ENCODE measurements at places on chromosomes 1 and 21. TPM values are rescaled to one million over a fixed set of nuclear protein-coding genes. Genes with fewer than 3 reads are reported as not detected.

- H3K27ac ChIP-seq, result no peak overlapping the region
- H3K36me3 ChIP-seq, result peaks cover 9% of the 10 kb centered on the region
- H3K27me3 ChIP-seq, result peaks cover 30% of the 10 kb centered on the region
- H3K4me3 ChIP-seq, result no peak overlapping the region
Measured at GRCh38 chr1:112708002-112708448, 1.1 kb upstream of the RHOC start.

DNA sequence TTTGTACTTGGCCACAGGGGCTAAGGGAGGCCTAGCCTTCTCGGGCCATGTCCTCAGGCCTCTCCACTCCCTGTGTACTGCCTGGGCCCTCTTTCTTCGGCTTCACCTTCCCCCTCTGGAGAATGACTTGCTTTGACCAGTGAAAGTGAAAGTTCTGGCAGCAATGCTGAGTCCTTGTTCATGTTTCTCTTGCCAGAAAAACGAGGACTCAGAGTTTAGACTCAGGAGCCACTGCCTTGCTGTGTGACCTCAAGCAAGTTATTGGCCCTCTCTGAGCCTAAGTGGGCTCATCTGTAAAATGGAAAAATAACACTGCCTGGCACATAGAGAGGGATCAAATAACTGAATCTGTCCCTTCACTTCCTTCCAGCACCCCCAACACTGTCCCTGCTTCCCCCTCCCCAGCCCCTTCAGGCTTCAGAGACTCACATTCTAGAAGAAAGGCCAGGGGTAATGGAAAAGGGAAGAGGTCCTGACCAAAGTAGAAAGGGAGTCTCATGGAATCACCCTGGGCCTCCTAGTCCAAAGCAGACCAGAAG, 1.5 kb downstream of the C1QA start:
- no peaks in the 10 kb centered on the region for H3K36me3 ChIP-seq
- no peak overlapping the region for H3K4me3 ChIP-seq
- peaks cover 22% of the 10 kb centered on the region for H3K4me1 ChIP-seq
- H3K27ac ChIP-seq, result no peak overlapping the region

GRCh38 chr1:38814444-38814983, 45.1 kb downstream of the RRAGC start:
- no peak overlapping the region for H3K4me3 ChIP-seq
- no peak for DNase-seq
- no peak overlapping the region for H3K27ac ChIP-seq
- H3K4me1 ChIP-seq, result peaks cover 13% of the 10 kb centered on the region
- H3K27me3 ChIP-seq, result peaks cover 66% of the 10 kb centered on the region

DNA sequence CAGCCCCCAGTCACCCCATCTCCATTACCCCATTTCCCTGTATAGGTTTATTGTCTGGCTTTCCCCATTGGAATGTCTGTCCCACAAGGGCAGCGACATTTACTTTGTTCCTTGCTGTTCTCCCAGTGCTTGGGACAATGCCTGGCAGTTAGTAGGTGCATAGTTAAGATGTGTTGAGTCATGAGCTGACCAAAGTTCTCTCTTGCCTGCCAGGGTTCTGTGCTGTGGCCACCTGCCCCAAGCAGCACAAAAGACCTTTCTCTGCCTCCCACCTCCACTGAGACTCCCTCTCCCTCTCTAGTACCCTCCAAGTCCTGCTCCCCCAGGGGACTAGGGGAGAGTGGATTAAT, 40.0 kb downstream of the TMCO4 start:
- DNase-seq, result no peak
- peaks cover 12% of the 10 kb centered on the region for H3K27me3 ChIP-seq
- H3K36me3 ChIP-seq, result no peaks in the 10 kb centered on the region
- no peaks in the 10 kb centered on the region for H3K4me1 ChIP-seq

- no peak overlapping the region for H3K4me3 ChIP-seq
- no peaks in the 10 kb centered on the region for H3K27me3 ChIP-seq
- peaks cover 4% of the 10 kb centered on the region for H3K4me1 ChIP-seq
- no peaks in the 10 kb centered on the region for H3K36me3 ChIP-seq
- H3K27ac ChIP-seq, result no peak overlapping the region
Measured at GRCh38 chr1:79688932-79689331, 682.4 kb upstream of the ADGRL4 start.

DNA sequence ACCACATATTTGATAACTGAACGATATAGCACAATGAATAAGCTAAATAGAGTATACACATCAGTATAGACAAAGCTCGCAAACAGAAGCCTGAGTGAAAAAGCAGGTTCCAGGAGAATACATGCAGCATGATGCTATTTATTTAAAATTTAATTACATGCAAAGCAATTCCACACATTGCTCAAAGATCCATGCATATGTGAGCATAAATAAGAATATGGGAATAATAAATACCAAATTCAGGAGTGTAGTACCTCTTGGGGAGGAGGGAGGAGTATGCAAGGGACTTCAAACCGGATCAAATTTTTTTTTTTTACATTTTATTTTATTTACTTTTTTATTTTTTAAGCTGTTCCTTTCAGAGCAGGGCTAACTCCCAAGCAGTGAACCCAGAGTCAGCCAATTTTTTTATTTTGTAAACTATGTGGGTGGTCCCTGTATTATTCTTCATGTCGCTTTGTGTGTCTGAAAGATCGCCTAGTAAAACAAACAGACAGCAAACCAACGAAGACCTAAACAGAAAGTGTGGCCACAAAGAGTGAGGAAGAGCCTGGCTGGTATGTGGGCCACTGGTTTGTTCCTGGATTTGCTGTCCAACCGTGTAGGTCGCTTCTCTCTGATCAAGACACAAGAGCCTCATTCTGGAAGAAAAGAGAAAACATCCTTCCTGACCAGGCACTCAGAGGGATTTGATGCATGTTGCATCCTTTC, 4.2 kb upstream of the SHISAL2A start:
- no peak overlapping the region for H3K27ac ChIP-seq
- DNase-seq, result peak; percentile 26
- peaks cover 19% of the 10 kb centered on the region for H3K4me1 ChIP-seq
- H3K36me3 ChIP-seq, result no peaks in the 10 kb centered on the region

DNA sequence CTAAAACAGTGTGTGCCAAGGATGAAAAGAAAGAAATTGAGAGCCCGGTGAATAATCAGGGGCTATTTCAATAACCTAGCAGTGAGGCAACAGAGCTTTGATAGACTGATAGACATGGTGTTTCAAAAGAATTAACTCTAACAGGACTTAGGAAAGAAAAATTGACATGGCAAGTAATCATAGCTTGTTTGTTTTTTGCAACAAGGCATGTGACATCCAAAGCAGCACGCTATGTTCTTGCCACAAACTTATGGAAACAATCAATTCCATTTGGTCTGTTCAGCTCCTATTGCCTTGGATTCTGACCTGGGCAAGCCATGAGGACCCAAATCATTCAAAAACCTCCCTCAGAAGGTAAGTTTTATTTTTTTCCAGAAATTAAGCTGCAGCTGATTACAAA, 608.5 kb downstream of the SMYD3 start:
- no peak for DNase-seq
- H3K27ac ChIP-seq, result no peak overlapping the region
- no peaks in the 10 kb centered on the region for H3K36me3 ChIP-seq
- H3K4me3 ChIP-seq, result no peak overlapping the region
- H3K27me3 ChIP-seq, result no peaks in the 10 kb centered on the region

DNA sequence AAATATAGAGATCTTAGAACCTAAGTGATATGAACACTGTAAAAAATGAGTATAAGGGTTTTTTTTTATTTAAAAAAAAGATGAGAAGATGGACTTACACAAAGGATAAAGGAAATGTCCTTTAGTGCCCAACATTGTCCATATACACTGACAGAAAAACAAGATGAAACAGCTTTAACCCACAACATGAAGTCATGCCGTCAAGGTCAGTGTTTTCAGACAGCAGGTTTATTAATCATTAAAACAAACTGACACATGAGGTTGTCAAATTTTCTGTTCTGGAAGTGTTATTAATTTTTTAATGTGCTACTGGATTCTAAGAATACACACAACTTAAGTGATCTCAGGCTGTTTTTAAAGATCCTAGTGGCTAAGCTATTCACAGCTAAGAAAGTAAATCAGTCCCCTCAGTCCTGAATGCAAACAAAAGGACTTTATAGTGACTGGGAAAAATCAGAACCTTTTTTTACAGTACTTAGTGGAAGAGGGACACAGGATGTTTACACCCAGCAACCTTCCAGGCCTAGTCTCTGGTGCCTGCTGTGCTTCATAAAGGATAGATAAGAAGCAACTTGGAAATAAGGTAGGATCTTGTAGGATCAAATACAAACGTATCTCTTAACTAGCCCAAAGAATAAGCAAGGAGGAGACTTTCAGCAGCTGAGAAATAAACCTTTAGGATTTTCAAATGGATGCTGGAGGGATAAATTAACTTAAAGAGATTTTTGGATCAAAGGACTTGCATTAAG, 21.9 kb upstream of the PKN2 start:
- no peaks in the 10 kb centered on the region for H3K27me3 ChIP-seq
- H3K27ac ChIP-seq, result no peak overlapping the region
- H3K36me3 ChIP-seq, result no peaks in the 10 kb centered on the region
- H3K4me1 ChIP-seq, result no peaks in the 10 kb centered on the region
- H3K4me3 ChIP-seq, result no peak overlapping the region

- H3K4me1 ChIP-seq, result peaks cover 23% of the 10 kb centered on the region
- no peaks in the 10 kb centered on the region for H3K27me3 ChIP-seq
- H3K27ac ChIP-seq, result no peak overlapping the region
- H3K4me3 ChIP-seq, result no peak overlapping the region
Measured at GRCh38 chr1:41874151-41874719, 44.5 kb downstream of the HIVEP3 start.

GRCh38 chr21:14591882-14592281, 45.8 kb upstream of the SAMSN1 start:
- no peak overlapping the region for H3K27ac ChIP-seq
- no peaks in the 10 kb centered on the region for H3K36me3 ChIP-seq
- DNase-seq, result peak; percentile 54
- H3K27me3 ChIP-seq, result no peaks in the 10 kb centered on the region
- H3K4me1 ChIP-seq, result peaks cover 3% of the 10 kb centered on the region

DNA sequence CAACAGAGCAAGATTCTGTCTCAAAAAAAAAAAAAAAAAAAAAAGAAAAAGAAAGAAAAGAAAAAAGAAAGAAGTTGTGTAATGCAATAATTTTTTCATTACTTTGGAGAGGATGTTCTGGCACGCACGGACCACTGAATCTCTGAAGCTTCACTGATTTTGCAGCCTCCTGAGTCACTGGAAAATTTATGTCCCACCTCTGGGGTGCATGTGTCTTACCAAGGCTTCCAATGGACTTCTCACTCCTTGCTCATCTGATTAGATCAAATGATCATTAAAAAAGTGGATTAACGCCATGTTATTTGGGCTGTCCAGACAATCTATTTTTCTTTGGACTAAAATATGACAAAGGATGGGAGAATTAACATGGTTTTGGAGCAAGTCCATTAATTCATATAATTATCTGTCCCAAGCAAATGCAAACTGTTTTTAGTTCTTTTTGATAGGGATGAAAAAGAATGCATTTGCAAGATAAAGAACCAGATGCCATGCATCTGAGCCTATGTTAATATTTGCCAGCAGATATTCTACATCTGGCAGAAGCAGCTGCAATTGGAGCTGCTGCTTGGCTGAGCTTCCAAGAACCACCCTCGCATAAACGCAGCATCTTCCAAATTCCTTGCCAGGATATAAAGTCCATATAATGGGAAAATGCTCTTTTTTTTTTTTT, 10.1 kb upstream of the MAP1LC3C start:
- DNase-seq, result peak; percentile 82
- H3K4me1 ChIP-seq, result peaks cover 12% of the 10 kb centered on the region
- no peak overlapping the region for H3K4me3 ChIP-seq
- H3K27ac ChIP-seq, result no peak overlapping the region

- no peaks in the 10 kb centered on the region for H3K36me3 ChIP-seq
- H3K27ac ChIP-seq, result peak overlapping the region; percentile 85
- DNase-seq, result no peak
- peaks cover 5% of the 10 kb centered on the region for H3K27me3 ChIP-seq
- peak overlapping the region; percentile 95 for H3K4me3 ChIP-seq
Measured at GRCh38 chr1:247077876-247078257, 744 bp downstream of the ZNF670 start.

GRCh38 chr1:112934577-112934976, 21.4 kb downstream of the SLC16A1 start:
- no peaks in the 10 kb centered on the region for H3K27me3 ChIP-seq
- H3K27ac ChIP-seq, result no peak overlapping the region
- H3K36me3 ChIP-seq, result no peaks in the 10 kb centered on the region
- H3K4me3 ChIP-seq, result no peak overlapping the region
- H3K4me1 ChIP-seq, result no peaks in the 10 kb centered on the region
- peak; percentile 60 for DNase-seq

GRCh38 chr1:143720087-143721023, 251.4 kb downstream of the FAM72C start:
- no peak for DNase-seq
- no peak overlapping the region for H3K27ac ChIP-seq
- H3K4me1 ChIP-seq, result no peaks in the 10 kb centered on the region
- no peak overlapping the region for H3K4me3 ChIP-seq
- H3K27me3 ChIP-seq, result peaks cover 8% of the 10 kb centered on the region

DNA sequence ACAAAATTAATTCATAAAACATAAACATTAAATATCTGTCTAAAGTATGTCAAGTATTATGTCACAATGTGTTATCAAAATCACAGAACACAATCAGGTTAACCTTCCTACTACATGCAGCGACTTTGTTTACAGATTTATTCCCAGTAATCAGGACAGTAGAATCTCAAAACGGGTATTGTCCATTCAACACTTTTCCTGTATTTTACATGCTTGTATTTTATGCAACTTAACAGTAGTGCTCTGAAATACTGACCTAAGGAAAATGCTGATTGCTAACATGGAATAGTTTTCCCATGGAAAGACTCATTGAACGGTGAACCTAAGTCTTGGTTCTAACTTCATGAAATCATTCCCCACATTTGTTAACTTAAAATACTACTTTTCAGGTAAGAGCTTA, 2.3 kb downstream of the SERBP1 start:
- DNase-seq, result no peak
- peaks cover 3% of the 10 kb centered on the region for H3K4me1 ChIP-seq
- H3K27me3 ChIP-seq, result peaks cover 2% of the 10 kb centered on the region
- no peak overlapping the region for H3K27ac ChIP-seq
- peaks cover 16% of the 10 kb centered on the region for H3K36me3 ChIP-seq
- H3K4me3 ChIP-seq, result peak overlapping the region; percentile 94

- no peaks in the 10 kb centered on the region for H3K36me3 ChIP-seq
- H3K4me1 ChIP-seq, result no peaks in the 10 kb centered on the region
- H3K27me3 ChIP-seq, result no peaks in the 10 kb centered on the region
- H3K4me3 ChIP-seq, result no peak overlapping the region
Measured at GRCh38 chr21:35922618-35923017, 137.7 kb downstream of the SETD4 start.

GRCh38 chr1:206049293-206049692, 3.7 kb upstream of the RHEX start:
- H3K27ac ChIP-seq, result no peak overlapping the region
- no peaks in the 10 kb centered on the region for H3K36me3 ChIP-seq
- peaks cover 3% of the 10 kb centered on the region for H3K27me3 ChIP-seq
- DNase-seq, result no peak
- no peaks in the 10 kb centered on the region for H3K4me1 ChIP-seq

- H3K4me1 ChIP-seq, result peaks cover 3% of the 10 kb centered on the region
- H3K27ac ChIP-seq, result no peak overlapping the region
- H3K4me3 ChIP-seq, result no peak overlapping the region
- no peaks in the 10 kb centered on the region for H3K27me3 ChIP-seq
Measured at GRCh38 chr1:71831646-71832045, 450.7 kb downstream of the NEGR1 start.

RNF115 gene
- polyA plus RNA-seq, result 16.3 TPM

BCAR3 gene
- 16.8 TPM for polyA plus RNA-seq

MYOCOS gene
- polyA plus RNA-seq, result not detected

RUNX3 gene
- polyA plus RNA-seq, result 0.49 TPM

KIF14 gene
- 4.6 TPM for polyA plus RNA-seq

RIIAD1 gene
- polyA plus RNA-seq, result not detected

UCHL5 gene
- 39.7 TPM for polyA plus RNA-seq

LUZP1 gene
- 13.5 TPM for polyA plus RNA-seq

VTCN1 gene
- polyA plus RNA-seq, result 0.11 TPM

ZNF593OS gene
- polyA plus RNA-seq, result 0.55 TPM

Data from muscle of leg (tissue), 16 donors.